ENCODE measurements at places on chromosomes 1 and 21.

- no peak for DNase-seq
Observed at GRCh38 chr1:20089328-20090077, 19.5 kb downstream of the PLA2G5 start.

DNA sequence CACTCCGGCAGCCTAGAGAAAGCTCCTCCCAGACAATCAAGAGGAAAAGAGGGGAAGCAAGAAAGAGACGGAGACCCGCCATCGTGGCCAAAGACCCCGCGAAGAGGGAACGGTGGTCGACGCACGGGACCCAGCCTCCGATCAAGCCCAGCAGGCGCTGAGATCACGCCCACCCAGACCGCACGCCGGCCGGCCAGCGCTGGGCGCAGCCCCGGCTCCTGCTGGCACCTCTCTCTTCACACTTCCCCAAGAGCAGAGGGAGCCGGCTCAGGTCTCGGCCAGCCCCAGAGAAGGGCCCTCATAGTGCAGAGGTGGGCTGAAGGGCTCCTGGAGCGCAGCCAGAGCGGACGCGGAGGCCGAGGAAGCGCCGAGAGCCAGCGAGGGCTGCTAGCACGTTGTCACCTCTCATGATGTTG, 918.4 kb upstream of the ADAMTS5 start:
- DNase-seq, result no peak

DNA sequence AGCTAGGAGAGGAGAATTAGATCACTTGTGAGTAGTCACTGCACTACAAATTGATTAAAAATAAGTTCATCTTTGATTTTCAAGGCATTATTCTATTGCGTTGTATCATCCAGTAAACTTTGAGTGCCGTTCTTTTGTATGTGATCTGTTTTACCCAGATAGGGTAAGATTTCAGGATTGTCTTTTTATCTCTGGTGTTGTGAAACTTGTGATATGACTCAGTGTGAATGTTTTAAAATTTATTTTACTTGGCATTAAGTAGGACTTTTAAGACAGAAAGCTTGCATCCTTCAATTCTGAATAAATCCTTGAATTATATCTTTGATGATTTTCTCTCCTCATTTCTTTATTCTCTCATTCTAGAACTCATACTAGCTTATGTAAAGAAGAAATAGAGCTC, 93.3 kb upstream of the ADAMTS5 start:
- DNase-seq, result no peak

GRCh38 chr1:8025671-8026144, 401 bp downstream of the ERRFI1 start:
- no peak for DNase-seq

DNA sequence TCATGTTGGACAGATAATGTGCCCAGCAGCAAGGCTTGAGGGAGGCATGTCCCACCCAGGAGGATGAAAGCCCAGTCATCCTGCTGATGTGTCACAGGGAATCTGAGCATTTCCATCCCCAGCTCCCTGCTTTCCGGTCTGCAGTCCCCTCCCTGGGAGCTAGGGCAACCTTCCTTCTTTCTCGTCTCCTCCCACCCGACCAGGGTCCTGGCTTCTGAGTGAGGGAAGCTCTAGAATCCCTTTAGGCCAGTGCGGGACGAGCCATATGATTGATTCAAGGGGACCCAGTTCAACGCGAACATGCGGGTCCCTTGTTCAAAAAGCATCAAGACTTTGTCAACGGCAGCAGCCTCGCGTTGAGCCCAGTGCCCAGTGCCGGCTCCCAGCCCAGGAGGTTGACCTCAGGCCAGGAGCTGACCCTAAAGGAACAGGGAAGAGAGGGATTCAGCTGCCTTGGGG, 96.7 kb upstream of the TMPRSS2 start:
- no peak for DNase-seq

DNA sequence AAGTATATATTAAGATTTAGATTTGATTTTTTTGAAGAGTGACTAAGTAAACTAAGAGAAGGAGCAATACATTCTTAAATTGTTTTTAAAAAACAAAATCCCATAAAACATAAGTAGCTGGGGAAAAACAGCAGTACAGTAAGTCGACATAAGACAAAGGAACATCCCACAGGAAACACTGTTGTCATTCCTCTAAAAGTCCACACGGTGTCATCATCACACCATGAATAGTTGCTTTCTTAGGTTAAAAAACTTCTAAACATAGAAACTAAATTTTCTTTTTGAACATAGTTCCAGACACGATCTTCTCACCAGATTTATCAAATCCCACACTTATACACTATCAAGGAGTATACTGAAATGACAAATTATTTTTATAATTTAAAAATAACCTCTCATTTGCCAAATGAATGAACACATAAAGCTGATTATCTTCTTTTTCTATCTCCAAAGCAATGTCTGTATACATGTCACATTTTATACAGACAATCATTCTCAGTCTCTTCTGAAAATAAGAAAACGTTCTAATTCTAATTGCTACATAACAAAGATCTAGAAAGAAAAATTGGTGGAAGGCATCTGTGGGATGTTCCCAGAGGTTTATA, 15.8 kb downstream of the ODF2L start:
- DNase-seq, result no peak

GRCh38 chr1:1019122-1019999, 559 bp upstream of the AGRN start:
- DNase-seq, result peak; percentile 81

DNA sequence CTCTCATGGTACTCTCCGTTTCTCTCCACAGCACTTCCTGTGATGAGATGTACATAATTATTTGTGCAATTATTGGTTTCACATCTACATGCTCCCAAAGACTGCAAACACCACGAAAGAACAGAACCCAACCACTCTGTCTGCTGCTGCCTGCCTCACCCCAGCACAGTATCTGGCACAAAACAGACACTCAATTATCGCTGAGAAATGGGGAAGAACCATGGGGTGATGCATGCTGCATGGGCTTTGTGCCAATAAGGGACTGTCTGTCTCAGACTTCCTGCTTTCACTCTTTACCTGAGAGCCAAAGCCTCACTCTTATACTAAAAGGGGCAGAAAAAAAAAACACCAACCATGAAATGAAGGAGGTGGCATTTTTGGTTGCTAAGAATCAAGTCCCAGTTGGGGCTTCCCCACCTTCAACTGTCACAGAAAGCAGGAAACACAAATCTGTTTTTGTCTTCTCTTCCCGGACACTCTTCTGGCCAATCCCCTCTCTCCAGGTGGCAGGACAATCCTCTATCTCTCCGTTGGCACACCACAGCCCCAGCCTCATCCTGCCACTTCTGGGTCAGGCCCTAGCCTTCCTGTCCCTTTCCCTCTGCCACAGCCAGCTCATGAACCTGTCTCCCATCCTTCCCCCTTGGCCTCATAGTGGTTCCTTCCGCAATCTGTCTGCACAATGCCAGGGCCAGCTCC, 82.0 kb downstream of the TGFBR3 start:
- no peak for DNase-seq

DNA sequence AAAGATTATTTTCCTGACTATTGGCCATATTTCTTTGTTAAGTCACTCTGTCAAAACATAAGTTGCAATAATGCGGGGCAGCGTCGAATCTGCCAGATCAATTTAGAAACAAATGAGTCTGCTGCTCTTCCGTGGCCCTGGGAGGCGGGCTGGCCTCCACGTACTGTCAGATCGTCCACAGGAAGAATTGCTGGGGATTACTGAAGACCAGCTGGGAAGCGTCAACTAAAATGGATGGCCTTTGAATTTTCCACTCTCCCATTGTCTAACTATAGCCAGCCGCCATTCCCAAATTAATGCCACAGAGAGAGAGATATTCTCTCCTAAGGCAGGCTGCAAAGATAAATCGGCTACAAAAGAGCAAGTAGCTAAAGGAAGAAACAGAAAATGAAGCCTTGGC, 560.2 kb downstream of the SMYD3 start:
- no peak for DNase-seq

GRCh38 chr1:153507926-153508583, 27.7 kb downstream of the S100A6 start:
- DNase-seq, result no peak

DNA sequence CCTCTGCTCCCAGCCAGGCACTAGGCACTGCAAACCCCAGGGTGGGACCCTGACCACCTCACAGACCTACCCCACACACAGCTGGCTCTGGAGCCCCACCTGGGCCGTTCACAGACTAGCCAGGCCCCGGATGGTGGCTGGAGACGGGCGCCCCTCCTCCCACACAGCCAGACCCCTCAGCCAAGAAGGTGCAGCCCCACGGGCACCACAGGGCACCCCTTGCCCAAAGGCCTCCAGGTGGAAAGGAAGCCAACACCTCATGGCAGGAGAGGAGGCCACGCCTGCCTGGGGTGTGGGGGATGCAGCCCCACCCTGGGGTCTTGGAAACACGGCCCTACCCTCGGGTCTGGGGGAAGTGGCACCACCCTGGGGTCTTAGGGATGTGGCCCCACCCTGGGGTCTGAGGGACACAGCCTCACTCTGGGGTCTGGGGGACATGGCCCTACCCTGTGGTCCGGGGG, 44.6 kb downstream of the WNT9A start:
- DNase-seq, result no peak

DNA sequence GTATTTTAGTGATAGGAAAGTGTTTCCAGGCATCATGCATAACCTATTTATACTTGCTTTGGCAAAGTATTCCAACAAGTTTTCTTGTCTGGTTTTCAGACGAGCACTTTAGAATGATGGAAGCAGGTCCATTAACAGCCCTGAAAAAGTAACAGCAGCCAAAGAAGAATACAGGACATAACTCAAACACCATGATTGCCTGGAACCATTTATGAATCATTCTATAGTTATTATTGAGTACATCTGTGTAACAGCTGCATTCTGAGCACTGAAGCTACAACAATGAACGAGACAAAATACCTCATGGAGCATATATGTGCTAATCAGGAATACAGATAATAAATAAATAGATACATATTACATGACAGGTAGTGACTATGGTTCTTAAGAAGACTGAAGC, 12.6 kb downstream of the IL10RB start:
- no peak for DNase-seq

DNA sequence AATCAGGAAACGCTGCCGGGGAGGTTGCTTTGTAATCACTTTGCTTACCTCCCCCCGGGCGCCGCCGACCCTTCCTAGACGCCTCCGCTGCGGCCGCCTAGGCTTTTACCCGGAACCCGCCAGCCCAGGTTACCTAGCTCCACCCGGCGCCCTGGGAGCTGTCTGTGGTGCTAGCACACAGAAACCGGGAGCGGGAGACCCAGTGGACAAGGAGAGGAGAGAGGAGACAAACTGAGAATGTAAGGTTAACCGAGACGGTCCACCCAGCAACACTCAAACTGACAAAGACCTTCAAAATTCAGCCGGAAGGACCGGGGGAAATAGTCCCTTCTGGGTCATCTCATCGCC, 9.8 kb downstream of the BARHL2 start:
- DNase-seq, result no peak

DNA sequence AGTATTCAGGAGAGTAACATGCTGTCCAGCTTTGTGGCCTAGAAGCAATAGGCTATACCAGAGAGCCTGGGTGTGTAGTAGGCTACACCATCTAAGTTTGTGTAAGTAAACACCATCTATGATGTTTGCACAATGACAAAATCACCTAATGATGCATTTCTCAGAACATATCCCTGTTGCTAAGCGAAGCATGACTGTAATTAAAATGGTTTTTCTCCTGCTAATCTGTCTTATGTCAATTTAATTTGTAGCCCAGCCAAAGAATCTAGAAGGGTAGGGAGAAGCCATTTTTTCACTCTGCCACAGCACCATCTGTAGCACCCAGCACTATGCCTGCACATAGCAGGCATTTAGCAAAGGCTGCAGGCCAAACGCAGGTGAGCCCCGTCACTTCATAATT, 2.0 kb upstream of the TTC24 start:
- DNase-seq, result no peak

GRCh38 chr21:42388740-42389448, 7.0 kb downstream of the TMPRSS3 start:
- DNase-seq, result no peak

DNA sequence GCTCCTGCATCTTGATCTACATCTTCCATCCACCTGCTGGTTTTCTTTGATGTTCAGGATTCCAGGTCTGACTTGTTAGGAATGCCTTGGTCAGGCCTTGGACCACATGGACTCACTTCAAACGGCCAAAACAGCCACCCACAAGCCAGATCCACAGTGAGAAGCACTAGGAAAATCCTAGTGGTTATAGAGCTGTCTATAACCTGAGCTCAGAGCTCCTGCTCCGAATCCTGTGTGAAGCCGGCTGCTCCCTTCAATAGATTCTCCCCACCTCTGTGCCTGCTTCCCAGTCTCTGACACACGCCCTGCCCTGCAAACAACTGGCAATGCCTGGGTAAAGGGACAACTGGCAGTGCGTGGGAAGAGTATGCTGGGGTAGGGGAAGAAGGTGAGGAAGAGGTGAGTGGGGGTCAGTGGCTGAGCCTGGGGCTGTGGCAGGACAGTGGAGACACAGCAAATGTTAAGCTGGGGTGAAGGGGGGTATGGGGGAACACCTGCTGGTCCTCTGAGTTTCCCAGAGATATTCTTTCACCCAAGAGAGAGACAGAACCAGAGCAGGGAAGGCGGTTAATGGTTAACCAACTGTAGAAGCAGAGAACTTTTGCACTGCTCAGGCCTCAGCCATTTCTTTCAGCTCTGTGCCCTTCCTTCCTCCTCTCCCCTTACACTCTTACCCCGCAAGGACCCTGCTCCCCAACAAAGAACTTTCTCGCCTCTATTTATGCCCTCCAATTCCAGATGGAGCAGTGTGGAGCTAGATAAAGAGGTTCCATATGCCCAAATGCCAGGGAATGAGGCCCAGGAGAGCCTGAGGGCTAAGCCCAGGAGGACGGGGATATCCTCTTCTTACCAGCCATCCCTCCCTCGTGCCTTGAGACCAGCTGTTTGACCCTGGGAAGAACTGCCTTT, 4.5 kb downstream of the PLXNA2 start:
- peak; percentile 84 for DNase-seq

DNA sequence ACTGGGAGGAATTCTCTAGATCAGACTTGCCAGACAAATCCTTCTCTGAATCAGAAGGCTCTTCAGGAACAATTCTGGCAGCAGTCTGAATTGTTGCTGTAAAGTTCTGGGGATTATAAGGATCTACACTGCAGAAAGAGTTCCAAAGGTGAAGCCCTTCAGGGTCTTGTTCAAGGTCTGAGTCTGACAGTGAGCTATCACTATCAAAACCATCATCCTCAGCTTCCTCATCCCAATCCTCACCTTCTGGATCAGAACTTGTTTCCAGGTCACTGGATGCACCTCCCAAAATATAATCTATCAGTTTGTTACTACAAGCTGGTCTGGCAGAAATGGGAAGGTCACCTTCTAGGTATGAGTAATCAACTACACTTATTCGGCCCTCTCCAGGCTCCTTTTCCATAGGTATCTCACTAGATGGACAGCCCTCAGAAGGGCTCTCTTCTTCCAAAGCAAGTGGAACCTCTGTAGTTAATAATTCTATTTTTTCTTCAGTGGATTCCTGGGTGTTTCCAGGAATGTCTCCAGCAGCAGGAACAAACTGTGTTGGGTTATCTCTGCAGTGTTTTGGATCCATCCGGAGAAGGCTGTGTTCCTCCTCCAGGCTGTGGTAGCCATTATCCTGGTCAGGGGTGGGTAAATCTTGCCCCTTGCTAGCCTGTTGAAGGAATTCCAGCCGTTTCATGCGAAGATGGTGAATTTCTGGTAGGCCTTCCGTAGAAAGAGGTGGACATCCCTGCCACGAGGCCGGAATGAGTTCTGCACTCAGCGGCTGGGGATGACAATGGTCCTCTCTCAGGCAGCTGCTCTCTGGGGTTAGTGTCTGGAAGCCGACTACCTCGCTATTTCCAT, 1.6 kb downstream of the PPP1R15B start:
- peak; percentile 30 for DNase-seq
